ENCODE measurements at places on chromosomes 5 and 9. TPM values are rescaled to one million over a fixed set of nuclear protein-coding genes. Genes with fewer than 3 reads are reported as not detected.

DNA sequence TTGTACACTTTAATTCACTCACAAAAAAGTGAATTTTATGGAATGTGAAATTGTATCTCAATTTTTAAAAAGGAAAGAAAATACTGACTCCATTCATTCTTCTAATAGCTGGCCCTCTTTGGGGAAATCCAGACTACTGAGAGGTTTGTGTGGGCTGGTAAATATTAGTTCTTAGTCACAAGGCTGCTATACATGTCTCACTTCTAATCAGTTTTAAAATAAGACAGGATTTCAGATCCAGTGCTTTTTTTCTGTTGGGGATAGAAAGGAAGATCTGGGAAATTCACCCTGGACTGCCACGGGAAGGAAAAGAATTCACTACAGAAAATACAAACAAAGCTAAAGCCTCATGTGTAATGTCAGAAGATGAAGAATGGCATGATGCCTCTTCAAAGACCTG is 32.7 kb upstream of the ADAMTSL1 start:
- no peak overlapping the region for H3K4me3 ChIP-seq
- no peaks in the 10 kb centered on the region for H3K4me1 ChIP-seq
- no peaks in the 10 kb centered on the region for H3K27me3 ChIP-seq
- no peaks in the 10 kb centered on the region for H3K36me3 ChIP-seq

The DNAH5 gene
- total RNA-seq, result 3.8 TPM

DNA sequence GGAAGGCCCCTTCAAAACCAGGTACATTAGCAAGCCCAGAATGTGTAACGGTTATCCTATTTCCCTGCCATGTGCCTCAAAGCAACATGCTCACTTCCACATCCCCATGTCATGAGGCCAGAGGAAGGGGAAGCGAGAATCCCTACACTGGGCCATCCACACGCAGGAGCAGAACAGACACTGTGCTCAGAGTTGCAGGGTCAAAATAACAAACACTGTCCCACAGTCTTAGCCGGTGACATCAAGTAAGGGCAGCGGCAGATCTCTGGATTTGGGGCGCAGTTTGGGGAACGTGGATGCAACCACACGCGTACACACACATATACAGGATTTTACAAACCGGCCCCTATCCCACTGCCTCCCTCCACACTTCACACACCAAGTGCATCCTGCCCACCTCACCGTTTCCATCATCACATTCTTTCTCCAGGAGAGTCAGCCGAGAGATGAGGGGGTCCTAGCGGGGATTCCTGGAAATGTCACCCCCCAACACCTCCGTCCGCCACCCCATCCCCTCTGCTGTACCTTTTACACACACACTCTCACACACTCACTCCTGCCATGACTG is 776 bp downstream of the APBA1 start:
- H3K27me3 ChIP-seq, result no peaks in the 10 kb centered on the region
- H3K36me3 ChIP-seq, result no peaks in the 10 kb centered on the region
- no peak for DNase-seq
- peak overlapping the region; percentile 70 for H3K4me3 ChIP-seq

- no peaks in the 10 kb centered on the region for H3K27me3 ChIP-seq
- H3K36me3 ChIP-seq, result no peaks in the 10 kb centered on the region
- H3K27ac ChIP-seq, result no peak overlapping the region
- no peak for DNase-seq
These were observed 822.7 kb downstream of the DTWD2 start for GRCh38 chr5:118165619-118166018.

DNA sequence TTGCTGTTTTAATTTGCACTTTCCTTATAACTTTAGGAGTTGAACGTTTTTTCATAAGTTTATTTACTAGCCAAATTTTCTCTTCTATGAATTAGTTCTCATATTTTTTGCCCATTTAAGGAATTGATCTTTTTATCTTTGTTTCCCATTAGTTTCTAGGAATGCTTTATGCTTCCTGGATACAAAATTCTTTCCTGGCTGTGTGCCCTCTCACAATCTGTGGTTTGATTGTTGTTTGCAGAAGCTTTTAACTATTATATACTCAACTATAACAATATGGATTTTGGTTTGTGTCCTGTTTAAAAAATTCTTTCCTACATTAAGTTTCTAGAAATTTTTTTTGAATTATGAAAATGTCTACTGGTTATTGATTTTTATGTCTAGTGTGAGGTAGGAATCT is 206.3 kb downstream of the CSNK1G3 start:
- no peaks in the 10 kb centered on the region for H3K36me3 ChIP-seq
- no peak overlapping the region for H3K27ac ChIP-seq
- no peak for DNase-seq
- H3K4me3 ChIP-seq, result no peak overlapping the region
- no peaks in the 10 kb centered on the region for H3K27me3 ChIP-seq

The SPATA6L gene
- 14.4 TPM for total RNA-seq

DNA sequence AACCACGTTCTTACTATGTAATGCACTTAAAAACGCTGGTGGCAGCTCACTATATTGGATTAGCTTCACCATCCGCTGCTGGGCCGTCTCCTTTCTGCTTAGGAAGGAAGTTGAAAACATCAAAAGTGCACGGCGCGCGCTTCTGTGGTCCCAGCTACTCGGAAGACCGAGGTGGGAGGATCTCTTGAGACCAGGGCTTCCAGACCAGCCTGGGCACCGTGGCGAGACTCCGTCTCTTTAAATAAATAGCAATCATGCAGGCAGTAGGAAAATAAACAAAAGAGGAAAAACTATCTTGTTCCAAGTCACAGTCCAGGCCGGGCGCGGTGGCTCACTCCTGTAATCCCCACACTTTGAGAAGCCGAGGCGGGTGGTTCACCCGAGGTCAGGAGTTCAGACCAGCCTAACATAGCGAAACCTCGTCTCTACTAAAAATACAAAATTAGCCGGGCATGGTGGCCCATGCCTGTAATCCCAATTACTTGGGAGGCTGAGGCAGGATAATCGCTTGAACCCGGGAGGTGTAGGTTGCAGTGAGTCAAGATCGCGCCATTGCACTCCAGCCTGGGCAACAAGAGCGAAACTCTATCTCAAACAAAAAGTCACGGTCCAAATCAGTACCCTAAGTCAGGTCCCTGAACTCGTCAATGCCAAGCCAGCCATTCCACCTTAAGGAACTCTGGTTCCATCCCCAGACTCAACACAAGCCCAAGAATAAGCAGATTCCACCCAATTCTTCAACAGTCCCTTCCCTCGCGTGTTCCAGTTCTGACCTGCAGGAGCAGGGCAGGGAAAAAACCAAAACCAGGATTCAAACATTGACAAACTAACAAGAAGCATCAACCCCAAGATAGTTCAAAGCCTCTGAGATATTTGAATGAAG is 1.0 kb upstream of the GOLGA1 start:
- no peaks in the 10 kb centered on the region for H3K36me3 ChIP-seq
- H3K4me1 ChIP-seq, result no peaks in the 10 kb centered on the region
- peak; percentile 52 for DNase-seq

DNA sequence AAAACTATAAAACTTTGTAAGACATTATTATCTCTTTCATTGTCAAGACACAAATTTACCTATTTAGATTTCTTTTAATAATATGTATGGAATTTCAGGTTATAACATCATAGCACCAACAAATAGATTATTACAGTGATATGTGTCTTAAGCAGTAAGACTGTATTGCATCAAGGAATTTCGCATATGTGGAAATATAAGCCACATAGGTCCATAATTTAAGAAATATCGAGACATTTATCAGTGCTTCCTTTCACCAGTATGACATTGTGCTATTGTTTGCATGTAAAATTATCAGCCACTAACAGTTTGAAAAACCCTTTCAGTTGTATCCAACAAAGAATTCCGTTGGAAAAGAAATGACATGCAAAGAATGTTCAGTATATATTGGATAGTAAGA is 186.7 kb upstream of the RASA1 start:
- no peak for DNase-seq
- H3K27me3 ChIP-seq, result no peaks in the 10 kb centered on the region
- no peak overlapping the region for H3K27ac ChIP-seq
- H3K4me3 ChIP-seq, result no peak overlapping the region
- H3K4me1 ChIP-seq, result no peaks in the 10 kb centered on the region

DNA sequence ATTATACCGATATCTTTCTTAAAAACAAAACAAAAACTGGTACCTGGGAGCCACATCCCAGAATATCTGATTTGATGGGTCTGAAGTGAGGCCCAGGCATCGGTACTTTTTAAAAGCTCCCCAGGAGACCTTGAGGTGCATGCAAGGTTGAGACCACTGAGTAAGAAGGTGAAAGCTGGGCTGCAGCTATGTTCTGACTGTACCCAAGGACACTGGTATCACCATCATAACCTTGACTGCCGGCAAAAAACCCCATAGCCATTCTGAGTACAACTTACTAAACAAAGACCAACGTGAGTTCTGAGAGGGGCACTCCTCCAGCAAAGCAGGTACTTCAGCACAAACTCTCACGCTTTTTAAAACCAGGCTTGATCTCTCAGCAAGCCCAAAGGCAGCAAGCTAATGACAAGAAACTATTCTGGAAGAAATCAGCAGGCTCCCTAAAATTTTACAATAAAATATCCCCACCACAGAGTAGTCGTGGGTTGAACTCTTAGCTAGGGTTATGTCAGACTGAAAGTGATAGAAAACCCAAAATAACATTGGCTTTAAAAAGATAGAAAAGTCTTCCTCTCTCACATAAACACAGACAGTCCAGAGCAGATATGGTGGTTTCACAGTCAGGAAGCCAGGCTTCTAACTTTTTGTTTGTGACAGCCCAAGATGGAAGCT is 263.9 kb downstream of the SAXO1 start:
- H3K4me3 ChIP-seq, result no peak overlapping the region
- DNase-seq, result no peak
- H3K27me3 ChIP-seq, result no peaks in the 10 kb centered on the region
- no peaks in the 10 kb centered on the region for H3K4me1 ChIP-seq
- no peak overlapping the region for H3K27ac ChIP-seq
- no peaks in the 10 kb centered on the region for H3K36me3 ChIP-seq

DNA sequence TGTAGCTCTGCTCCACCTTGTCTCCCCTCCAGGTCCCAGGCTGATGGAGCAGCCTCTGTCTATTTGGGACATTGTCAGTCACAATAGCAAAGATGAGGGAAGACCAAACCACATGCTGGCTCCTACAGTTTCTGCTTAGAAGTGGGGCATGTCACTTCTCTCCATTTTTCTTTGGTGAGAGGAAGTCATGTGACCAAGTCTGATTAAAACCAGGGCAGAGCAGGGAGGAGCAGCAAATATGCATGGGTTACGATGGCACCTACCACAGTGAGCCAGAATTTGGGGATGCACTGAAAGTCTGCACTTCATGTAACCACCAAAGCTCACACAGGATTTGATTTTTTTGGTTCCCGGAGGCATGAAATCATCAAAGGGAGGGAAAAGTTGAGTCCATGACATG is 234.6 kb downstream of the CDK5RAP2 start:
- H3K36me3 ChIP-seq, result no peaks in the 10 kb centered on the region
- no peaks in the 10 kb centered on the region for H3K27me3 ChIP-seq
- DNase-seq, result no peak
- H3K4me3 ChIP-seq, result no peak overlapping the region
- no peaks in the 10 kb centered on the region for H3K4me1 ChIP-seq

GRCh38 chr5:165919196-165919595 is 2372.2 kb upstream of the WWC1 start:
- H3K27ac ChIP-seq, result no peak overlapping the region
- no peaks in the 10 kb centered on the region for H3K36me3 ChIP-seq
- H3K27me3 ChIP-seq, result no peaks in the 10 kb centered on the region
- no peak overlapping the region for H3K4me3 ChIP-seq
- H3K4me1 ChIP-seq, result no peaks in the 10 kb centered on the region

The PDGFRB gene
- total RNA-seq, result 53.7 TPM

The PCDHB7 gene
- total RNA-seq, result 2.3 TPM

The RASGRF2 gene
- 11.1 TPM for total RNA-seq

- DNase-seq, result no peak
- no peaks in the 10 kb centered on the region for H3K36me3 ChIP-seq
- H3K4me3 ChIP-seq, result no peak overlapping the region
- H3K4me1 ChIP-seq, result no peaks in the 10 kb centered on the region
- H3K27ac ChIP-seq, result no peak overlapping the region
These were observed 124.6 kb downstream of the ACER2 start for GRCh38 chr9:19533373-19533772.

DNA sequence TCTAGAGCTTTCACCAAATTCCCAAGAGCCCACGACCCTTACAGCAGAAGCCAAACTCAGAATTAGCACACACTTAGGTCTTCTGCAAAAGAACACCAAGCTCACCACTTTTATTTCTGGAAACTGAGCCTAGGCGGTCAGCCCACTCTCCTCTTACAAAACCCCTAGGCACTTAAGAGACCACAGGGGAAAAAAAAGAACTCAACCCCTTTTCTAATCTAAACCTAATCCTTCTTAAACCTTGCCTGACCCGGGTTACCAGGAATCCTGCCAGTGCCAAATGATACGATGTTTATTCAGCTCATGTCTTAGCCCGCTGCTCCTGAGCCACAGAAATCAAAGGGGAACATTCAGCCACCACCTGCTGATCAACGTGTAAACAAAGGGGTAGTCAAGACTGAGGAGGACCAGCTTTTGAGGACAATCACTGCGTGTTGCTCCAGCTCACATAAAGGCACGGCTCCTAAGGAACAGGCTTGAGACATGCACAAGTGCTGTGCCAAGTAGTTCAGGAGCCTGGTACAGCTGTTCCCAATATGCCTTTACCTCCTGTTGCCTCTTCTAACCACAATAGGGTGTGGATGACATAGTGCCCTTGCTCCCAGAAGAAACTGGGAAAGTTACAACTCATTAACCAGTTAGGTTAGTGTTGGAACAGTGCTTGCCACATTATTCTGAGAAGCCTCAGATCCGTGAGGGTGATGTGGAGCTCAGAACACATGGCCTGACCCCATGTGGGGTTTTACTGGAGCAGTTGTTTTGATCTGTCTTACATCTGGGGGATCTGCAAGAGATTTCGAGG is 49.3 kb downstream of the ZFAND5 start:
- H3K27me3 ChIP-seq, result no peaks in the 10 kb centered on the region
- peaks cover 5% of the 10 kb centered on the region for H3K4me1 ChIP-seq
- no peaks in the 10 kb centered on the region for H3K36me3 ChIP-seq
- H3K4me3 ChIP-seq, result no peak overlapping the region
- DNase-seq, result no peak
- H3K27ac ChIP-seq, result peak overlapping the region; percentile 90

DNA sequence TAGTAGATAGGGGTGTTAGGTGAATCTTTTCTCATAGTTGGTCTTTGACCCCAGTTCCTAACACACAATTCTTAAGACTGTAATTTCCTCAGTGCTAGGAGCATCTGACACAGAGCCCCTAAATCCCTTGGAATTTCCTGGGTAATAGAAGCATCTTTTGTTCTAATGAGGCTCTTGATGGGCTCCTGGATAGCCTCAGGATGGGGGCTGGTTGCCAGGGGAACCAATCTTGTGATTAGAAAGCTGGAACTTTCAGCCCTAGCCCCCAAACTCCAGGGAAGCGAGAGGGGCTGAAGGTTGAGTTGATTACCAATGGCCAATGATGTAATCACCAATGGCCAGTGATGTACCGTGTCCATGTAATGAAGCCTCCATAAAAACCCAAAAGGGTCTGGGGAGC is 44.5 kb downstream of the CCDC125 start:
- no peaks in the 10 kb centered on the region for H3K36me3 ChIP-seq
- no peak overlapping the region for H3K4me3 ChIP-seq
- H3K4me1 ChIP-seq, result no peaks in the 10 kb centered on the region
- DNase-seq, result no peak
- no peaks in the 10 kb centered on the region for H3K27me3 ChIP-seq
- H3K27ac ChIP-seq, result no peak overlapping the region

The TAS2R1 gene
- not detected for total RNA-seq

GRCh38 chr9:132986114-132986513 is 7.6 kb downstream of the GFI1B start:
- no peaks in the 10 kb centered on the region for H3K36me3 ChIP-seq
- H3K27me3 ChIP-seq, result peaks cover 38% of the 10 kb centered on the region
- H3K4me3 ChIP-seq, result no peak overlapping the region

- H3K4me1 ChIP-seq, result no peaks in the 10 kb centered on the region
- no peak overlapping the region for H3K27ac ChIP-seq
- no peak for DNase-seq
These were observed 380.5 kb downstream of the SLCO4C1 start for GRCh38 chr5:101915554-101915953.
